Stimulated activated CD8-positive, alpha-beta memory T cell treated with anti-CD3 and anti-CD28 coated beads, Interleukin-4, amount 100 ng/mL, for 1 hour (primary cell): ENCODE measurements at places on chromosomes 13 and 19.

- no peak for DNase-seq
Measured at GRCh38 chr13:21528616-21529015, 69.5 kb upstream of the ZDHHC20 start.

DNA sequence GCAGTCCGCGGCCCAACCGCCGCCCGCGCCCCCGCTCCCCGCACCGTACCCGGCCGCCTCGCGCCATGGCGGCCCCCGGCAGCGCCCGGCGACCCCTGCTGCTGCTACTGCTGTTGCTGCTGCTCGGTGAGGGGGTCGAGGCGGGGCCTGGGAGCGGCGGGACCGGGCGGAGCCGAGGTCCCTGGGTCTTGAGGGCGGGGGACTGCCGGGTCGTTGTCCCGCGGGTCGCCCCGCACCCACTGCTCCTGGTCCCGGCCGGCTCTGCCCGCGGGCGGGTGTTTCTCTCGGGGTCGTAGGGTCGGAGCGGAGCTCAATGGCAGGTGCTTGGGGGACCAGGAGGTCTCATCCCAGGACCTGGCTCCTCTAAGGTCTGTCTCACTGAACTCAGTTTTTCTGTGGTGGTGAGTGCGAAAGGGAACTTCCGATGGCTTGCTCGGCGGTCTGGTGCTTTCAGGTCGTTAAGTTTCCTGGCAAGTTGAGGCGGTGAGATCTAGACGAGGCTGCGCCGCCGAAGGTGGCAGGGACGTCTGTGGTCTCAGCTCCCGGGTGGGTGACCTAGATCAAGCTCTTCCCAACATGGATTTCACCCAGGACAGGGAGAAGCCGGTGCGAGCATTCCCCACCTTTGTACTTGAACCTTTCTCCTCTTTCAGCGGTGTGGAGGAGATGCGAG, 467 bp downstream of the LAMP1 start:
- peak; percentile 26 for DNase-seq

GRCh38 chr19:45848922-45849321, 14.0 kb downstream of the SYMPK start:
- DNase-seq = no peak

DNA sequence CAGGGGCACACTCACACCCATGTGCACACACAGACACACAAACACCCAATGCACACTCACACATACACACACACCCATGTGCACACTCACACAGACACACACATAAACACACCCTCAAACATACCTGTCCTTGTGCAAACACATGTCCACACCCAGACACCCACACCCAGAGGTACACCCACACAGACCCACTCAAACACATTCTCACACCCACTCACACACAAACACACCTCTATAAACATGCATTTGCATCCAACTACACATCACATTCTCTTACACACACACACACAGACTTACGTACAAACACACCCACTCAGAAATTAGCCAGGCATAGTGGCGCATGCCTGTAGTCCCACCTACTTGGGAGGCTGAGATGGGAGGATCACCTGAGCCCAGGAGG, 31.4 kb downstream of the FBN3 start:
- no peak for DNase-seq

- DNase-seq = no peak
Measured at GRCh38 chr13:112958127-112958989, 10.7 kb upstream of the MCF2L start.

DNA sequence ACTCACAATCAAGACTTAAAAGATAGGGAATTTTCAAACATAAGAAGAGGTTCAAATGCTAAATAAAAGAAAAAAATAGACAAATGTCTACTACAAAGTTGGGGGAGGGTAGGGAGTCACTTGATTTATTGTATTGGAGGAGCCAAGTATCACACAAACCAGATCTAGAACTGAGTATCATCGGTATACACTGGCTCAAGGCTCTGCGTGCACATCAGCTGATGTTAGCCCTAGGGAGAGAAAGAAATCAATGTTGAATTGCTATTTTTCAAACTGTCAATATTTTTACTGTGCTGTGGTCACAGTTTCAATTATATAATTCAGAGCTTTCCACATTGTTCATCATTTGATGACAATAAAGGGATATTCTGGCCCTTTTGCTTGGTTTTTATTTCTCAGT, 54.9 kb upstream of the RXFP2 start:
- DNase-seq = no peak

GRCh38 chr13:101218484-101218883, 197.8 kb downstream of the NALCN start:
- no peak for DNase-seq

GRCh38 chr19:29292562-29292961, 79.6 kb upstream of the UQCRFS1 start:
- DNase-seq = no peak

- DNase-seq = no peak
Measured at GRCh38 chr19:29098863-29099481, 114.0 kb downstream of the UQCRFS1 start.

DNA sequence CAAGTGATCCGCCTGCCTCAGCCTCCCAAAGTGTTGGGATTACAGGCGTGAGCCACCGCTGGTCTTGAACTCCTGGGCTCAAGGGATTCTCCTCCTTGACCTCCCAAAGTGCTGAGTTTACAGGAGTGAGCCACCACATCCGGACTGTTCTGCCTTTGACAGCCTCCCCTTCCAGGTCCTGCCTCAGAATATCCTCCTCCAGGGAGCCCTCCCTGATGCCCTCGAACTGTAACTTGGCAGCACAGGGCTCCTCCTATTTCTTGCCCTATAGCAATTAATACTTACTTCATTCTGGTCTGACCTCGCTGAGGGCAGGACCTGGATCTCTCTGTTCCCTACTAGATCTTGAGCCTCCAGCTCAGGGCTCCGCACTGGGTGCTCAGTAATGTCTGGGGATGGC, 5.9 kb downstream of the CPT1C start:
- DNase-seq = no peak

- no peak for DNase-seq
Measured at GRCh38 chr13:100636004-100636403, 38.6 kb downstream of the TMTC4 start.

DNA sequence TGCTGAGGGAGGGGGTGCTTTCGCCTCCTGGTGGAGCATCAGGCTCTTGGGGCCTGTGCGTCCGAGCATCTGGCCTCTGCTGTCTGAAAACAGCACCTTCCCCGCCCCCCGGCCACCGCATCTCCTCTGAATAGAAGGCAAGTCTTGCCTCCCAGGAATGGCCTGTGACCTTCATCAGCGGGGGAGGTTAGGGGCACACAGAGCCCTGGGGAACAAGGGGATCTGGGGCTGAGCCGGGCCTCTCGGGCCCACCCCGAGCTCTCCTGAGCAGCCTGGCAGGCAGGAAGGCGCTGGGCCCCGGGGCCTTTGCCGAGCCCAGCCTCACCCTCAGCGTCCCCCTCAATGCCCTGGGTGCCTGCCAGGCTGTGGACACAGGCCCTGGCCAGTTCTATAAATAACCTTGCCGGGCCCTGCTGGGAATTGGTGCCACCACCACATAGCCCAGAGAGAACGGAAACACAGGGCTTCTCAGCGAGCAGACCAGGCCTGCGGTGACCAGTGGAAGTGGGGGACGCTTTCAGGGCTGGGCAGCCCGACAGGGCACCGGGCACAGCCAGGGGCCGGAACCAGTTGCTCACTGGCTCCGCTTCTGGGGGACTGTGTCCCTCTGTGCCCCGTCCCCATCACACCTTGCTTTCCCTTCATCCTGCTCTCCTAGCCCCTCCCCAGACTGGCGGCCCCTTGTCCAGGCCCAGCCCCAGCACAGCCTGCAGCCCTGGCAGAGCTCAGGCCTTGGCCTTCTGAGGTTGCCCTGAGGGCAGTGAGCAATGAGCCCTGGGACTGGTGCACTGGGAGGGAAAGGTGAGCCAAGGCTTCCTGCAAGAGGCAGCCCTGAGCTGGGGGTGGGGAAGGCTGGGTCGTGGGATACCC, 9.5 kb downstream of the STK11 start:
- no peak for DNase-seq

DNA sequence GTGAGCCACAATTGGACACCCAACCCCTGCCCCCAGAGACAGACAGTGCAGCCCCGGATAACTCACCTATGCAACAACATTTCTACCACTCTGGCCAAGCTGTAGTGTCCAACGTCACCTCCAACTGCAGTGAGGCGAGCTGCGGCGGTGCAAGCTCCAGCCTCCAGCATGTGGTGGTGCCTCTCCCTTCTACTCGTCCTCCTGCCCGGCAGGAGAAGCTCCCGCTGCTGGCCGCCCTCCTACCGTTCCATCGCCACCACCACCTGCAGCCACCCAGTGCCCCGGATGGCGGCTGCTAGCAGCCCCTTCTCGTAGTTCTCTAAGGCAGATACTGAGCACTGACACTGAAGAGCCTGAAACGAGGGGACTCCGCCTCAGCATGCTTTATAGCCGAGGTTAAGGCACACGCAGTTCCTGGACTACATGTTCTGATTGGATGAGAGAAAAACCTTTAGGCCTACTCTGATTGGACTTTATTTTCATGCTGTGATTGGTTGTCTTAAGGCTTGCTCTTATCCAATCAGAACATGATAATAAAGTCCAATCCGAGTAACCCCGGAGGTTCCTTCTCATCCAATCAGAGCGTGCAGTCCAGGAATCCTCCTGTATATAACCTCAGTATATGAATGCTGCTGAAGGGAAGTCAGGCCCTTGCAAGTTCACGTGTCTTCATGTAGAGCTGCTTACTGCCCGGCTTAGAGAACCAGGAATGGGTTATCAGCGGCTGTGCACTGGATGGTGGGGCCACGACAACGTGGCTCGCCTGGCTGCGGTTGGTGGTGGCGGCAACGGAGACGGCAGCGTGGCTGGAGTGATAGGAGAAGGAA, 63.5 kb downstream of the TUBA3C start:
- DNase-seq = no peak

GRCh38 chr19:28920269-28921066, 292.5 kb downstream of the UQCRFS1 start:
- no peak for DNase-seq

DNA sequence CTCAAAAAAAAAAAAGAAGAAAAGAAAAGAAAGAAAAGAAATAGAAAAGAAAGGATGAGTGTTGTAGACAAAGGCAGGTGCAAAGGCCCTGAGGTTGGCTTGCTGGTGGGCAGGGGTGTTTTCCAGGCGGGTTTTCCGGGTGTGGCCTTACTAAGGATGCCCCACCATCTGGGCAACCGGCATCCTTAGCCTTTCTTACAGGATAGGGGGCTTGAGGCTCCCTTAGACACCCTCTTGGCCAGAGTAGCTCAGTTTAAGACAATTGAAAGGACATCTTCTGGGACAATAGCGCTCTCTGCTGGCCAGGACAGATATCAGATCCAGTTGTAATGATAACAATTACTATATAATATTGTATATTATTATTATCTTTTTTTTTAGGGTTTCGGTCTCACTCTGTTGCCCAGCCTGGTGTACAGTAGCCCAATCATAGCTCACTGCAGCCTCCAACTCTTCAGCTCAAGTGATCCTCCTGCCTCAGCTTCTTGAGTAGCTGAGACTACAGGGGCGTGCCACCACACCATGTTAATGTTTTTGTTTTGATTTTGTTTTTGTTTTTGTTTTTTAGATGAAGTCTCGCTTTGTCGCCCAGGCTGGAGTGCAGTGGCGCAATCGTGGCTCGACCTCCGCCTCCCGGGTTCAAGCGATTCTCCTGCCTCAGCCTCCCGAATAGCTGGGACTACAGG, 1.4 kb upstream of the QTRT1 start:
- DNase-seq = no peak

GRCh38 chr13:31093145-31093885, 68.4 kb downstream of the HSPH1 start:
- no peak for DNase-seq

DNA sequence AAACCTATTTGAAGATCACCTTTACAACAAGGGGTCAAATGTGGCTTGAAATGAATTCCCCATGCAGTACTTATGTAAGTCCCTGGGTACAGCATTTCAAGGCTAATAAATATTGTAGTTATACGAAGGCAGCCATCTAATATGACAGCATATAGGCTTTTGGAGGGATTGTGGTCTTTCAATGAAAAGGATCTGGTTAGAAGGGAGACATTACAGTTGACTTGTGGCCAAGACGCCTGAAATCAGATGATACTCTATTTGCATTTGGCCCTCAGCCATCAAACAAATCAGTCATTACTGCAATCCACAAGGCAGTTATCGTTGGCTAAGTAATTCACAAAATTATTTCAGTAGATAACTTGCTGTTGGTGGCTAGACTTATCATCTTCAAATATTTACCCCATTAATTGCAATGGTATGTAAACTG, 242.7 kb downstream of the DCLK1 start:
- DNase-seq = no peak

DNA sequence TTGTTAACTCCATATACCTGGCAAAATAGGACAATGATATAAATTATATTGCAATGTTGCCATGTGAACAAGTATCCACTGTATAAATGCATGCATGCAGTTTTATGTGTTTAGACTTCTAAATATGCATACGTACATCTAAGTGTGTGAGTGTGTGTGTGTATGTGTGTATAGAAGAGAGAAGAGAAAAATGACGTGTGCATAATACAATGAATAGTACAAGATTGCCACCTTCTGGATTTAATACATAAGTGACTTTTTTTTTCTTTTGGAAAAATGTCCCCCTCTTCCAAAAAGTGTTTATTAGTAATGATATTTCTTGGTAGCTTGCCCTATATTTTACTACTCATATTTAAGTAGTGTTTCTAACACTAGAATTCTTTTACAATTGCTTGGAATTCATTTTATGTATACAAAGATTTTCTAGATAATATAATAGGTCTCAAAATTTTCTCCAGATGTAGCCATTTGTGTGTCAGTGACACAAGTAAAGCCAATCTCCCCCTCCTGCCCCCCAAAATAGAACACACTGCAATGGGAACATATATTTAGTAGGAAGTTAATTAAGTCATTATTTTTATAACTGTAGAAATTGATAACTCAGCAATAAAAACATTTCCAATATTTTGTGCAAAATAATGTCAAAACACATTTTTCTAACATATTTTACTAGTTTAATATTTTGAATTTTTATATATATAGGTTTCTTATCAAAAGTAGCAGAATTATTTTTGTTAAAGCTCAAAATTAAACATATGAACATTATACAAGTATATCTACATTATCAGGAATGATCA, 783.3 kb upstream of the ATXN8OS start:
- DNase-seq = no peak

GRCh38 chr13:66139701-66140100, 1090.4 kb downstream of the PCDH9 start:
- no peak for DNase-seq

DNA sequence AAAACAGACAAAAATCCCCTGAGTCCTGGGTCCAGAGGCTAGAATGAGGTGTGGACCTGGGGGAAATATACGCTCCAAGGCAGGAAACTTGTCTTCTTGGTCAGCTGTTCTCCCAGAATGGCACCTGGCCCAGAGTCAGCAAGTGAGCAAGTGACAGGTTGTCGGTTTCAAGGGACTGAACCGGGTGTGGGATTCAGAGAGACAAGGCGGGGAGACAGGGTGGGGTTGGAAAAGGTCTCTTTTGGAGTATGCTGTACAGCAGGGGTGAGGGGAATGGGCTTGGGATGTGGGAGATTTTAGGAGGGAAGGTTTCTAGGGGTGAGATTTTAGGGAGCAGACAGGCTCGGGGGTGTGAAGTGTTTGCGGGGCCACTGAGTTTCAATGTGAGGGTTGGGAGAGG, 83.3 kb downstream of the RYR1 start:
- no peak for DNase-seq

GRCh38 chr13:99280166-99280565, 22.0 kb upstream of the GPR18 start:
- DNase-seq = no peak

- DNase-seq = no peak
Measured at GRCh38 chr13:106374631-106375030, 160.8 kb downstream of the EFNB2 start.

GRCh38 chr19:57664269-57665127, 4.2 kb upstream of the ZSCAN4 start:
- no peak for DNase-seq
